Kasumi-1 (cell line): ENCODE measurements at places on chromosomes 7 and 10.
A peak's percentile ranks its signal among the peaks of the same experiment; 100 is the strongest.

GRCh38 chr7:20560325-20561180 lies 54.9 kb upstream of the ABCB5 start:
- DNase-seq, result no peak

- no peak for DNase-seq
Measured at GRCh38 chr7:127907110-127908040, 123.9 kb downstream of the LRRC4 start.

GRCh38 chr7:103541026-103541425 lies 95.0 kb upstream of the SLC26A5 start:
- DNase-seq, result no peak

DNA sequence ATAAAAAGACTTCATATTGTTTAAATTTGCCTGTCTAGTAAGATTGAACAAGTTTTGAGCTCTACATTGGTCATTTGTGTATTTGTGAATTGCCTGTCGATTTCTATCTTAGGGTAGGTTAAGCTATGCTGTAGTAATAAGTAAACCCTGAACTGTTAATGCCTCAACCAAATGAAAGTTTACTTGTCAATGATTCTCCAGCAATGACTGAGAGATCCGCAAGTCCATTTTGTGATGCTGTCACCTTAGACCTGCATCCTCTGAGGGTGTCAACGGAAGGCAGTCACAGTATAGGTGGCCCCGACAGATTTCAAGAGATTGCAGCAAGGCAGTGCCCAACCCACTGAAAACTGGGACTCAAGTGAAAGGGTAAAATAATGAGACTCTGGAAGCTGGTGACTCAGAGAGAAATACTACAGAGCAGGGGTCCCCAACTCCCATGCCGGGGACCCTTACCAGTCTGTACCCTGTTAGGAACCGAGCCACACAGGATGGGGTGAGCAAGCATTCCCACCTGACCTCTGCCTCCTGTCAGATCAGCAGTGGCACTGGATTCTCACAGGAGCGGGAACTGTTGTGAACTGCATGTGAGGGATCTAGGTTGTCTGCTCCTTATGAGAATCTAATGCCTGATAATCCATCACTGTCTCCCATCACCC lies 10.8 kb upstream of the PHYH start:
- no peak for DNase-seq

DNA sequence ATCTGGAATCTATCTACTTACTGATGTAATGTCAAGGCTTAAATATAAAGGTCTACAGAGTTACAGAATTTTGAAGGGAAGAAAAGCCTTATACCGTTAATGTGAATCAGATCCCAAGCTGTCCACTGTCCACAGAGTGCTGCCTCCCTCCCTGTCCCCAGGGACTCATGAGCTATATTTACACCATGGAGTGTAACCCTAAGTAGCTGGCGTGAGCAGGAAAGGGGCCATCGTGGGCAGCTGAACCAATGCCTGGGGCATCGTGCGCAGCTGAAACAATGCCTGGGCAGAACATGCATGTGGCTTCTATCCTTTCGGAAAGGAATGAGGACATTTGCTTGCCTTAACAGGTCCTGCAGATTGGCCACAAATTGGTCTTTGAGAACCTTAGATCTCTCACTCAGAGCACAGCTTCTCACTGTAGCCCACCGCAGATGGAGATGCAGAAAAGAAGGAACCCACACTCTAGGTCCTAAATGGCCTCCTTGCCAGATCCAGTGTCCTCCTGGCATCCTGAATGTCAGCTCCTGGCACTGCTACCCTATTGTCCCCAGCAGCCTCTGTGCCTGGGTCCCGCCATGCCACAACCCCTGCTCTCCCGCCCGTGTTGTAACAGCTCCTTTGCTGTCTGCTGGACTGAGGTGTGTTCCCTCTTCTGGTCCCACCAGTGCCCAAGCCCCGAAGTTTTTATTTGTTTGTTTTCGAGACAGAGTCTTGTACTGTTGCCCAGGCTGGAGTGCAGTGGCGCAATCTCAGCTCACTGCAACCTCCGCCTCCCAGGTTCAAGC lies 30.3 kb downstream of the CCDC3 start:
- no peak for DNase-seq

- no peak for DNase-seq
Measured at GRCh38 chr10:133127291-133128125, 32.5 kb upstream of the KNDC1 start.

DNA sequence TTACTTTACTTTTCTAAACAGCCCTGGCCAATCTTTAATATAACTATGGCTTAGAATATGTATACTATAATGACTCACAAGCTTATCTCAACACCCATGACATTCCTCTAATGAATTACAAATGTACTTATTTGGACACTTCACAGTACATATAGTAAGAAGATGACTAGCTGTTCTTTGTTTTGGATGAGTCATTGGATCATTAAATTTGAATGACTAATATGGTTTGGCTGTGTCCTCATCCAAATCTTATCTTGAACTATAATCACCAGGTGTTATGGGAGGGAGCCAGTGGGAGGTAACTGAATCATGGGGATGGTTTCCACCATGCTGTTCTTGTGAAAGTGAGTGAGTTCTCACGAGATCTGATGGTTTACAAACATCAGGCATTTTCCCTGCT lies 807.5 kb upstream of the SORCS1 start:
- no peak for DNase-seq

GRCh38 chr7:101021703-101022102 lies 1.8 kb downstream of the MUC17 start:
- no peak for DNase-seq

- no peak for DNase-seq
Measured at GRCh38 chr7:107430057-107430456, 39.8 kb upstream of the GPR22 start.

- peak; percentile 82 for DNase-seq
Measured at GRCh38 chr7:134327896-134328295, 11.2 kb upstream of the SLC35B4 start.

GRCh38 chr7:11969643-11970042 lies 137.6 kb upstream of the THSD7A start:
- DNase-seq, result no peak

- DNase-seq, result no peak
Measured at GRCh38 chr10:4357911-4358310, 468.1 kb upstream of the AKR1E2 start.

GRCh38 chr7:48245751-48246472 lies 74.7 kb downstream of the ABCA13 start:
- DNase-seq, result peak; percentile 72

DNA sequence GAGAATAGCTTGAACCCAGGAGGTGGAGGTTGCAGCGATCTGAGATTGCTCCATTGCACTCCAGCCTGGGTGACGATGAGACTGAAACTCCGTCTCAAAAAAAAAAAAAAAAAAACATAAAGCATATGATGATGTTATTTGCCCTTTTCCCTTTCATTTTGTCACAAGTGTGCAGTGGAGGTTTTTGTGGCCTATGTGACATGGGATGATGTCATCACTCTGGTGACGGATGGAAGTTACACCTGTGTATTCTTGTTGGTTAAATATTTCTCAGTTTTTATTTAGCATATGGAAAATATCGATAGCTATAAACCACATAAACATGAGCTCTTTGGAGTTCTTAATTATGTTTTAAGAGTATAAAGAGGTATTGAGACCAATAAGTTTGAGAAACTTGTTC lies 71.8 kb upstream of the EMX2 start:
- DNase-seq, result no peak

- DNase-seq, result no peak
Measured at GRCh38 chr7:51102828-51103227, 213.8 kb downstream of the COBL start.

DNA sequence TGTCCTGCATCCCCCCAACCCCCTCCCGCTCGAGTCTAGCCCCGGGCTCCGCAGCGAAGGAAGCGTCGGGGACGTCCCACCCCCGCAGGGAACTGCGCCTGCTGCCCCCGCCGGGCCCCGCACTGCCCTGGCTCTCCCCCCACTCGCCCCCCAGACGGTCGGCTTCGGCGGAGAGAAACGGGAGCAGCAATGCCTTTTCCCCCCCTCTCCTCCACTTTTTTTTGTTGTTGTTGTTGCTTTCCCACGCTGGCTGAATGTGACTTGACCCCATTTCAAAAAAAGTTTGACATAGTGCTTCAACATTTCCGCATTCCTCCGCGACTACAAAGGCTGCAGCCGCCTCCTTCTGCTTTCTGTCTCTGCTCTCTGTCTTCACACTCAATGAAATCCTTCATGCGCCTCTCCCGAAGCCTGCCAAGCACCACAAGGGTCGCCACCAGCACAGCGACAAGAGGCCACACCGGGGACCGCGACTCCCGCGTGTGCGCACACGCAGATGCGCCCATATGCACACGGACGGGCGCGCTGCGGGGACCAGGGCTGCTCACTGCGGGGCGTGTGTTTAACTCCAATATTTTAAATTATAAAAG lies 1.0 kb downstream of the CDK6 start:
- peak; percentile 68 for DNase-seq

DNA sequence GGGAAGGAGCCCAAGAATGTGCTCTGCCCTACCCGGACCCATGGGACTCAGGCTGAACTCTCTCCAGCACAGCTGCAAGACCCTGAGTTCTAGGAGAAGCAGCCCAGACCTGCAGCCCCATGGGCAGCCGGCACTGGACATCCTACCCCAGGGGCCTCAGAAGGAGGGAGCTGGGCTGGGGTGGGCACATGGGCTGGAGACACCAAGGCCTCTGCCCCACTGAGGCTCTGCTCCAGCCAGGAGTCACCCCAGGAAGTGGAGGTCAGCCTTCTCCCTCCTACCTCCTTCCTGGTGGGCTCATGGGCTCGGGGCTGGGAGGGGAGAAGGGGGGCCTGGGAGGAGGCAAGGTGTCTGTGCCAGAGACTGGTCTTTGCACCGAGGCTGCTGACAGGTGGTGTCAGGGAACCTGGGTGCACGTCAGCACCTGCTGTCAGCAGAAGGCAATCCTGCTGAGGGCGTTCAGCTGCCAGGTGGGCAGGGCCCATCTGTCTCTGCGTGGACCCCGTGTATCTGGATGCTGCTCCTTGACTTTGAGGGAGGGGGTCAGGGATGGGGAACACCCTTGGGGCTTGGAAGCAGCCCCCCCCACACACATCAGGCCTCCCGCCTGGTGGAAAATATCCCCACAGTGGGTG lies 95.2 kb downstream of the PDGFA start:
- no peak for DNase-seq

- no peak for DNase-seq
Measured at GRCh38 chr10:23606456-23606855, 167.6 kb downstream of the OTUD1 start.
